ENCODE measurements at places on chromosomes 7 and 10. TPM values are rescaled to one million over a fixed set of nuclear protein-coding genes. Genes with fewer than 3 reads are reported as not detected.

TFAM gene
- 10.1 TPM for total RNA-seq

DNA sequence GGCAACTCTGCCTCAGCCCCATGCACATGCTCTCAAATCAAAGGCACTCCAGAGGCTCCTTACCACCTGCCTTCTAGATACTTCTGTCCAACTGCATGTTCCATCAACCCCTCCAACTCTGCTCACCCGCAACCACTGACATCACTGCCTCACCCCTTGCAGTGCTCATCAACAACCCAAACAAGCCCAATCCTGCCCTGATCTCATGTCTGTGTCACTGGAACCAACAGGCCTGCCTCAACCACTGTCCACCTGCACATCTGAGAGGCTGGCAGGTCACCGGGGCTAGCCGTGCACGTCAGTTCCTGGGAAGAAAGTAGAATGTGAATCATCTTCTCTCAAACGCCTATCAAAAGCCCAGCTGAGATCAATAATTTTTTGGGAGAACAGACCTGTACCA lies 33.3 kb downstream of the CTBP2 start:
- DNase-seq = no peak

DNA sequence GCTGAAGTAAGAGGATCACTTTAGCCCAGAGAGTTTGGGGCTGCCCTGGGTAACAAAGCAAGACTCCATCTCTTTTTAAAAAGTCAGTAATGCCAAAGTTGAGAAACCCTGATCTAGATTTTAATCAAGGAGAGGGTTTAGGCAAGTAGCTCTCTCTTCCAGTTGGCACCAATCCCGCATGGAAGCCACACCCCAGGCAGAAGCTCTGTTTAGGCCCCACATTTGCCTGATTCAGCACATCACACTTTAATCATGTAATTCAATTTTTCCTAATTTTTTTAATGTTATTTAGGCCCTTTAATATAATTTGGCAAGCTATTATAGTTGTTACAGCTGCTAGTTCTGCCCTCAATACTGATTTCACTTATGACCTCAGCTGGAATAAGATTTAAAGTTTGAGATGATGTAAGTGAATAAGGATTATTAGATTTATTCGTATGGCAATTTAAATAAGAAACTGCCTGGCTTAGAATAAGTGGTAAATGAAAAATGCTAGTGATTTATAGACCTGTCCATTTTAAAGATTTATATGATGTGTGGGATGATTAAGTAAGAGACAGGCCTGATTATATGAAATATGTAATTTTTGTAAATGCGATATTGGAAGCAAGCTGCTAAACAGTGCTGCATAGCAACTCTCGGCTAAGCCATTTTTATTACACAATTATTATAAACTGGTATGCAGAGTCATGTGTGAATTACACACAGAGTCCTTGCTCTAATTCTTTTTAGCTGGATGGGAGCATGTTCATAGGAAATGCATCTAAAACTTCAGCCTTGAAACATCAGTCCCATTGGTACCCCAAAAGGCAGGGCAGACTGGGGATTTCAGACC lies 80.2 kb upstream of the NFE2L3 start:
- DNase-seq = no peak

DNA sequence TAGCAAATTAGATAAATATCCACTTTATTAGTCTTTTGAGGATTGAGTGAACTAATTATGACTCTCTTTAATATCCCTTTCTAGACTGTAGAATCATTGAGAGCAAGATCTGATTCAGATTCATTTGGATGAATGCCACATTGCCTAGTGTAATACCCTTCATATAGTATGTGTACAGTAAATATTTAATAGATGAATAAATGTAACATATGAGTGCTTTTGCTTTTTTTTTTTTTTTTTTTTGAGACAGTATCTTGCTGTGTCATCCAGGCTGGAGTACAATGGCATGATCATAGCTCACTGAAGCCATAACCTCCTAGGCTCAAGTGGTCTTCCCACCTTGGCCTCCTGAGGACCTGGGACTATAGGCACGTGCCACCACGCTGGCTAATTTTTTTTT lies 14.8 kb downstream of the SAMD8 start:
- DNase-seq = no peak

DNA sequence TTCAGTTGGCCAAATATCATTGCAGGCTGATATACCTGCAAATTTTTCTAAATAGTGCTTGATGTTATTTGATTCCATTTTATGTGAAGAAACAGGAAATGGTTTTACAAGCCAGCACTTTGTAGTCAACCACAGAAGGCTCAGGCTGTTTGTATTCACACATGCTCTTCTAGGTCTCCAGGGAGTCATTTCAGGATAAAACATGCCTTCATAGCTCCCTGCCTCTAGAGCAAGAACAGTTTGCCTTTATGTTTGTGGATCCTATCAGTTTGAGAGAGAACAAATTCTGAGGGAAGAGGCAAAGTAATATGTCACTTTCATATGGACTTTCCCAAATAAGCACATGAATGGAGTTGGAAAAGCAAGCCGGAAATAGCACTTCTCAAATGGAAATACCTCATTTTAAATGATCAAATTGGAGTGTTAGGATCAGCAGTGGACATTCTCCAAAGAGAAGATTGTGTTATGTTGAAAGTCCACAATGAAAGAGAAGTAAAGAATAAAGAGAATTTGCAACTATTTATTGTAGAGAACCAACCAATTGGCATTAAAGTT lies 277.6 kb downstream of the KCND2 start:
- DNase-seq = no peak

- no peak for DNase-seq
These were observed 38.4 kb downstream of the PTPRE start for GRCh38 chr10:127945341-127945758.
